ENCODE measurements at places on chromosomes 3 and 15.

GRCh38 chr15:36090286-36090946 is 489.0 kb upstream of the CDIN1 start:
- no peak for DNase-seq

DNA sequence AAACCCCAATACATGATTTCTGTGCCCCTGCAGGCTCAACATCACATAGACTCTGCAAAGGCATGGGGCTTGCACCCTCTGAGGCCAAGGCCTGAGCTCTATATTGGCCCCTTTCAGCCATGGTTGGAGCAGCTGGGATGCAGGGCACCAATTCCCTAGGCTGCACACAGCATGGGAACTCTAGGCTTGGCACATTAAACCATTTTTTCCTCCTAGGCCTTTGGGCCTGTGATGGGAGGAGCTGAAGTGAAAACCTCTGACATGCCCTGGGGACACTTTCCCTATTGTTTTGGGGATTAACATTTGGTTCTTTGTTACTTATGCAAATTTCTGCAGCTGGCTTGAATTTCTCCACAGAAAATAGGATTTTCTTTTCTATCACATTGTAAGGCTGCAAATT is 1629.5 kb downstream of the OTOL1 start:
- DNase-seq = no peak

DNA sequence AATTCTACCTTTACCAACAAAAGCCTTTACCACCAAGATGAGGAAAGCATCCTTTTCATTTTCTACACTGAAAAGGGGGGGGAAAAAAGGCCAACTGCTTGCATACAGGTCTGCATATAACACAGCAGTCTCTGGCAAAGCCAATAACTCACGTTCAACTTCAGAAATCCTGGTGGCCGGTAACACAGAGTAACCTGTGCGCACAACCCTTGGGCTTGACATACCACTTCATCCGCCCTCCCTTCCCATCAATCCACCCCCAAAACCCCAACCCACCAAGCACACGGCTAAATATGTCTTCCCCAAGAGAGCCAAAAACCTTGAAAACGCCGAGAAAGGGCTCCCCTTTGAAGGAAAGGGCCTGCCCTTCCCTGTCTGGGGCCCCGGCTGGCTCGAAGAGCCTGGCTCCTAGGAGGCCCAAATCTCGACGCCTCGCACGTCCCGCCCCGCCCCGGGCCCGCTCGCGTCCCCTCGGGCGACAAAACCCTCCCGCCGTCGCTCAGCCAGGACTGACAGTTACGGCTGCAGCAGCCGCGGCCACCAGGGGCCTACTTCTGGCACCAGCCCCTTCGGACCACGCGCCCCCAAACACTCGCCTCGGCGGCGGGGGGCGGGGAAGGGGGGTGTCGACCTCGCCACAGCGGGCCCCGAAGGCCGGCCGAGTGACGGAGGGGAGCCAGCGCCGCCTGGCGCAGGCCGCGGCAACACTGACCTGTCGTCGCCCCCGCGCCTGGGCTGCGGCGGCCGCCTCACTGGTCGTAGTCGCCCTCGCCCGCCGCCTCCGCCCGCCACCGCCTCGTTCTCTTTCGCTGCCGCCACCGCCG is 835 bp downstream of the UBE3A start:
- DNase-seq = peak; percentile 91

GRCh38 chr15:80925597-80926059 is 64.0 kb downstream of the MESD start:
- DNase-seq = no peak

DNA sequence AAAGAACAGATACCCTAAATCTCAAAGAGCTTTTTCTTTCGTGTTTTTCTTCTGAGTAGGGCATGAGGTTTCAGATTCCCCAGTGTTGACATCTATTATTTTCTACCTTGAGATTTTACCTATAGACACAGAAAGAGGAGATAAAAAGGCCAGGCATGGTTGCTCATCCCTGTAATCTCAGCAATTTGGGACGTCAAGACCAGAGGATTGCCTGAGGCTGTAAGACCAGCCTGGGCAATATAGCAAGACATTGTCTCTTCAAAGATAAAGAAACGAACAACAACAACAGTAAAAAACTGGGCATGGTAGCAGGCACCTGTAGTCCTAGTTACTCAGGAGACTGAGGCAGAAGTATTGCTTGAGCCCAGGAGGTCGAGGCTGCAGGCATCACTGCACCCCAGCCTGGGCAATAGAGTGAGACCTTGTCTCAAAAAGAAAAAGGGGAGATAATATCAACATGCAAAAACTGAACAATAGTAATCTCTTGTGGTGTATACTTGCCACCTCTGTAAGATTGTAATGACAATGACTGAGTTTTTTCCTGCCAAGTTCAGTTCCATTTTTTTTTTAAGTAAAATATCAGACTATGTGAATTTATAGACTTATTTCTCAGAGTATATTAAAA is 71.3 kb downstream of the MBNL1 start:
- DNase-seq = no peak

- no peak for DNase-seq
These were observed 2.5 kb upstream of the PCSK6 start for GRCh38 chr15:101491734-101492640.

GRCh38 chr15:49227602-49228001 is 57.6 kb downstream of the GALK2 start:
- no peak for DNase-seq

GRCh38 chr3:65268426-65268825 is 580.6 kb upstream of the ADAMTS9 start:
- peak; percentile 52 for DNase-seq

DNA sequence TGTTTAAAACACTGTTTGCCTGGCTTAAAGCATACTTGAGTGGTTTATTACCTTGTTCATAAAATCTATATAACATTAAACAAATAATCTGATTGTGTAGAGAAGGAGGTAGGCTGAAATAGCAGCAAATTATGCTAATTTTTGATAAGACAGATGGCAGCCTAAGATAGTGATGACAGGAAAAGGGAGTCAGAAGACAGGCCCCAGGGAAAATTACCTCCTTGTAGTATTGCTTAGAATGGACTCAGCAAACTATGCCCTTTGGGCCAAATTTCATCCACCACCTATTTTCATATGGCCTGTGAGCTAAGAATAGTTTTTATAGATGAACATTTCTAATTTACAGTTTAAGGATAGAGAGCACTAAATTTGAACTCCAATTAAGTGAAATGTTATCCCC is 37.8 kb downstream of the CHD2 start:
- no peak for DNase-seq

DNA sequence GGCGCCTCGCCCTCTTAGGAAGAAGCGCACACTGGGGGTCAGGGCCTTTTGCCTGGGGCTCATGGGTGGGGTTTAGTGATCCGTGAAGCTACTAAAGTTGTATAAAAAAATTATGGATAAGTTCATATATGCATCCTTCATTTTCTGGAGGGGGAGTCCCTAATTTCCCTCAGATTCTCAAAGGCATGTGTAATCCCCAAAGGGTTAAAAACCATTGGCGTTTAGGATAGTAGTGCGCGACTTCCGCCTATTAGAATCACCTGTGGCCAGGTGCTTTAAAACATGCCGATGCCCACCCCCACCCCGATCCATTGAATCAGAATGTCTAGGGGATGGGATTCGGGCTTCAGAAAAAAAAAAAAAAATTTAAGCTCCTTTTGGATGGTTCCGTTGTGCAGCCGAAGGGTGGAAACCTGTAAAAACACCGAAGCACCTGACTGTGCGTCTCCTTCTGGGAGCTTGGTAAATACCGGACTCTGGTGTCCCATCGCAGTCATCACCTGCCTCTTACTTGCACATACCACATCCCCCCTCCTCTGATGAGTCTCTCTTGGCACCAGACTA is 570 bp downstream of the APH1B start:
- no peak for DNase-seq

GRCh38 chr15:58330741-58331559 is 100.8 kb upstream of the LIPC start:
- DNase-seq = no peak

DNA sequence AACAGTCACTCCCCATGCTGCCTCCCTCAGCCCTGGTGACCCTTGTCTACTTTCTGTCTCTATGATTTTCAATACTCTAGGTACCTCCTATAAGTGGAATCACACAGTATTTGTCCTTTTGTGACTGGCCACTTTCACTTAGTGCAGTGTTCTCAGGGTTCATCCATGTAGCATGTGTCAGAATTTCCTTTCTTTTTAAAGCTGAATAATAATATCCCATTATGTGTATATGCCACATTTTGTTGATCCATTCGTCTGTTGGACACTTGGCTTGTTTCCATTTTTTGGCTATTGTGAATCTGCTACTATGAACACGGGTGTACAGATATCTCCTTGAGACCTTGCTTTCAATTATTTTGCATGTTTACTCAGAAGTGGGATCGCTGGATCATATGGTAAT is 34.1 kb downstream of the PML start:
- DNase-seq = no peak

DNA sequence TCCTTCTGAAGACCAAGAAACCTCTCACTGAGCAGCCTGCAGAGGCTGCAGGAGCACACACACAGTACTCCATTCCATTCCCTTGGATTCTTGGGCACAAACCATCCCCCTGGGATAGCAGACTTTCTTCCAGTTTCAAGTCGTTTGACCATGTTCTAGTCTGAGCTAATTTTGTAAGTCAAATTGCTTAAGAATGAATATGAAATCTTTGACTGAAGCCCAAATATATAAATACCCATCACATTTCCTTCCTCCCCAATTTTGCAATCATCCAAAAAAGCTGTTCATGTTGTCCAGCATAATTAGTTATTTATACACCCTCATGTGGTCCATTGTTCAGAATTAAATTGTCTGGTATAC is 231.2 kb upstream of the TPRG1 start:
- no peak for DNase-seq

DNA sequence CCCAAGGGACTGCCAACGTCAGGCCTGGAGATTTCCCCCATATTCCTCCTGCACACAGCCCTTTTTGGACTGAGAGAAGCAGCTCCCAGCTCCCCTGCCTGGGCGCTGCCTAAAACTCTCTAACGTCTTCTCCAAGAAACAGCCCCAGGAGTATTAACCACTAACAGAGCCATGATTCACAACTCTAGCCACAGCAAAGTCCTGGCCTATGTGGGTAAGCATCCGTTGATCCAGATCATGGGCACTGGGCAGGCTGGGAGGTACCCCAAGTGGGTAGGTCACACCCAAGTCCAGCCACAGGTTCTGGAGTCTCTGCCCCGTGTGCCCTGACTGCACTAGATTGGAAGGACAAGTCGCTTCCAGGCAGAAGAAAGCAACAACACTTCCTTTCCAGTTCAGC is 31.9 kb downstream of the NBEAL2 start:
- no peak for DNase-seq

DNA sequence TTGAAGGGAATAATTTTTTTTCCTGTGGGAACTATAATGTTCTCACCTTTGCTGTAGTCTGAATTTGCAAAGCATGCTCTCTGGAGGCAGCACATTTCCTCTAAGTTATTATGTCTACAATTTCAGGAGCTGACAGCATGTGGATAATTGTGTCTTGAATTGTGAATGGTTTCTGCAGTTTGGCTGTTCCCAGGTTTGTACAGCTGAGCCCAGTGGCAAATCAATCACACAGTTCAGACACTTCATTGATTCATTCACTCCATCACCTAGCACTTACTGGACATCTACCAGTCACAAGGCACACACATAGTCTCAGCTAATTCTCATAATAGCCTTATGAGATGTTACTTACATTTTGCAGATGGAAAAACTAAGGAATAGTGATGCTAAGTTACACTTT is 219.0 kb upstream of the ROPN1 start:
- no peak for DNase-seq

GRCh38 chr3:9600597-9600996 is 47.0 kb upstream of the LHFPL4 start:
- DNase-seq = peak; percentile 10

DNA sequence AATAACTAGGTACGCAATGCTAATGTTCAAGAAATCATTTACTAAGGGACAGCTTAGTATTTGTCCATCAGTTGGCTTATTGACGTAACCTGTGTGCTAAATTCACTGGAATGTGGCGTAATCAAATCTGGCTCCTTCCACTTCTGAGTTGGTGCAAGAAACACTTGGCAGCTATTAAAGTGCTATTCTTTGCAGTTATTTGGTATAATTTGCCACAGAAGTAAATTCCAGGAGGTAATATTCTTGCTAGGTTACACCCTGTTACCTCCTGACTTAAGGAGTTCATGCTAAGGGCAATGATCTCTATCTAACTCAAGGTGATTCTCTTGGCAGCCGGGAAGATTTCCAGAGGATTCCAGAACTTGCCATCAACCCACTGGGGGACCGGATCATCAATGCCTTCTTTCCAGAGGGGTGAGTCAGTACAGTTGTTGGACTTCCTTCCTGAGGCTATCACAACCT is 25.5 kb downstream of the CHP1 start:
- no peak for DNase-seq

DNA sequence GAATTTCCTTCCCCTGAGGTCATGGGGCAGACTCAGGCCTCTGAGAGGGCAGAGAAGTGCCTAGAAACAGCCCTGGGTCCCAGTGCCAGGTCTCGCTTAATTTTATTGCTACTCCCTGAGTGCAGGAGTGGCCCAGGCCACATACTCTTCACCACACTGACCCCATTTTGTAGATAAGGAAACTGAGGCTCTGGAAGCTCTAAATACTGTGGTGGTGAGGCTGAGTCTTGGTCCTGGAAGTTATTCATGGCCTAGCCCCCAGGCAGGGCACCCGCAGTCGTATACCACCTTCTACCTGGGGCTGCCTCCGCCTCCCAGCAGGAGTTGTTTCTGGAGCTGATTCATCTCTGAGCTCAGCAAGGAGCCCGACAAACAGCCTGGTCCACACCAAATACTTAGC is 9.8 kb downstream of the ATP2B2 start:
- DNase-seq = no peak

DNA sequence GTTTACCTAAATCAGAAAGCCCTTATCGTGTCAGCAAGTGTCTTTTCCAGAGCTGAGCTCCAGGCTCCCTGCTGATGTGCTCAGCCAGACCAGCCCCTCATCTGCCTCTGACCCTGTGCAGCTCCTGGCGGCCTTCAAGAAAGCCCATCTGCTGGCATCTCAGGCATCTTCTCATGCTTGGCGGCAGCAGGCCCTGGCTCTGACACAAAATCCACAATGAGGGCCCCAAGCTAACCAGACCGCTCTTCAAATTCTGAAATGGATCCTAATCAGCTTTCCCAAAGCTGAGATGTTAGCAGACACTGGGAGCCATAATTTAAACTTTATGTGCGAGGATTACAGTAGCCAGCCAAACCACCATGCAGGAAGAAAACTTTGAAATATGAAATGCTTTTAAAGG is 50.8 kb upstream of the CTDSPL start:
- no peak for DNase-seq

DNA sequence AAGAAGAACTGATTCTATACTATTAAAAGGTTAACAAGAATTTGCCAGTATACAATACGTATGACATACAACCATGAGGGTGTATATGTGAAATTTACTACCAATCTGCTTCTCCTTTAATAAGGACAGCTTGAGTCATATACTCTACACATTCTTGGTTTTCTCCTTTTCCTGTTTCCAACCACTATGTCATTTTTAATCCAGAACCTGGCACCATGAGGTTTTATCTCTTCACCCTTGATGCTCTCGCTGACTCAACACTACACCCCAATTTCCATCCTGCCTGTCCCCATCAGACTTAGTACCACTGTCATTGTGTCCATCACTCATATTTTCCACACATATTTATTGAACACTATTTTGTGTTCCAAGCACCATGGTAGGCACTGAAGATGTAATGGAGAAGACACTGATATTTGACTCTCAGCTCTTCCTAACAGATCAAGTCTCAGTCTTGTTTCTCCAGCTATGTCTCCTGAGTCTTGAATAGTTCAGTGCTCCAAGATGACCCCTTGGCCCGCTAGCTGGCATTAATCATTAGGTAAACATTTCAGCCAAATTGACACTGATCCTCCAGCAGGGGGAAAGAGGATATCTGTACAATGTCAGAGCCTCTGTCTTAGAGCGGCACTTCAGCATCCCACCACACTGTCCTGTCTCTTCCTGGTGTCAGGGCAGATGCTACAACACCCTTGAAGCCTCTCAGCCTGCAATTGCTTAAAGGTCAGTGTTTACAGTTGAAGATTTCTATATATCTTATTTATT is 11.2 kb upstream of the COL8A1 start:
- DNase-seq = no peak

Measured in muscle of back (tissue), 13 donors.